ENCODE measurements at places on chromosomes 12 and 14.

GRCh38 chr12:93943780-93944179, 204.6 kb upstream of the PLXNC1 start:
- DNase-seq, result no peak

GRCh38 chr12:127304751-127305725, 961.9 kb upstream of the TMEM132C start:
- DNase-seq, result no peak

DNA sequence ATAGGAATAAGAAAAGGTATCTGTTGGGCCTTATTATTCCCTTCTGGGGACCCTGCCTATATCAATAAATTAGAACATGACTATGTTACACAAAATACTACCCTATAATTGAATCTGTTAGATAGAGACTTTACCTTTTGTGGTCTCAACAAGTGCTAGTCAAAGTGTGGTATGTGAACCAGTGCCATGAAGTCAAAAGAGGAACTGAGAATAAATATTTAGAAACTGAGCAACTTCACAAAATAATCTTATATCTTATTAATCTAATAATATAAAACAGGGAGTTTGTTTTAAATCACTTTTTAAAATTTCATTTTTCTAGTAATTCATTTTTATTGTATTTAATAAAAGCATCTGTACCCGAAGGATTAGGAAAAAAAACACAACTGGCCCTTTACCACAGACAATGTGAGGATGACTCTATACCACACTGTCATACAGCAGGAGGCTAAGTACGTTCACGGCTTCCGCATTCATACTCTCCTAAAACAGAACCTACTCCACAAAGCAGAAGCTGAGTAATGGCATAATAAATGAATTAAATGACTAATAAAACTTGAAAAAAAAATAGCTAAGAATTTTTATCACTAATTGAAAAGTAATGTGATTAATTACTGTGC, 42.1 kb downstream of the SEC23A start:
- no peak for DNase-seq

DNA sequence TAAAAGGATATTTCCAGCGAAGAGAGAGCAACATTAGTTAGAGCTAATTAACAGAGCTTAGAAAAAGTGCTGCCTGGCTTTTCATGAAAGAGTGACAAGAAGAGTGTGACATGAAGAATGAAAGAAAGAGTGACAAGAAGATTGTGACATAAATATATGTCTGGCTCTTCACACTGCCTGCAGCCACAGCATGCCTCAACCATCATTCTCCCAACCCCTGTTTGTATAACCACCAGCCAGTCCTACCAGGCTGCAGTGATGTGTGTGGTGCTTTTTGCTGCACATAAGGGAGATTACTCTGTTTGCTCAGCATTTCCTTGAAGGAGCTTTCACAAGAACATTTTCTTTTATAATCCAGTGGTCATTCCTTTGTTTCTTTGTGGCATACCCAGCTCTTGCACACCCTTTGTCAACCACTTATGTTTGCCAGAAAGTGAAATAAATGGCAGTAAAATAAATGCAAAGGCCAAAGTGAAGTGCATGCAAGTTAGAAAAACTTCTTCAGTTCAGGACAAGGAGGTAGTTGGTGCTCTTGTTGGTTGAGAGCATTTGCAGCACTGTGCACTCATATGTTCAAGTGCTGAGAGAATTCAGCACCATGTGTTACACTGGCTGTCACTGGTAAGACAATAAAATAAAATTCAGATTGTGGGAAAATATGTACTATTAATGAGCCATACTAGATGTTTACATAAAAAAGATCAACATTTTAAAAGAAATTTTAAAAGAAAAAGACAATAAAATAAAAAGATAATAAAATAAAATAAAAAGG, 50.6 kb downstream of the KIF21A start:
- DNase-seq, result no peak

DNA sequence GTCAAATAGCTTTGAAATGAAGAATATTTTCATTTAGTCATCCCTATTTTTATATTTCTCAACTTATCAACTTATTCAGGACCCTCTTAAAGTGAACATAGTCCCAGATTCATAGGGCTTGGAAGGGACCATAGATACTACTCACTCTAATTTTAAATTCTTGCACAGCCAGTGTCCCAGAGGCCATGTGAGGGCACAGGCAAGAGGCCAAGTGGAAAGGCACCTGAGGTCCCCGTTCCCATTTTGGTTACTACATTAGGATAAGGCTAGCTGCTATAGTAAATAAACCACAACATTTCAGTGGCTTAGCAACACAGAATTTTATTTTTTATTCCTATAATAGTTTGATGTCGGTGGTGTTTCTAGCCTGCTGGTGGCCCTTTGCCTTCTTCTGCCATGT, 227.8 kb downstream of the SPTSSA start:
- DNase-seq, result no peak

DNA sequence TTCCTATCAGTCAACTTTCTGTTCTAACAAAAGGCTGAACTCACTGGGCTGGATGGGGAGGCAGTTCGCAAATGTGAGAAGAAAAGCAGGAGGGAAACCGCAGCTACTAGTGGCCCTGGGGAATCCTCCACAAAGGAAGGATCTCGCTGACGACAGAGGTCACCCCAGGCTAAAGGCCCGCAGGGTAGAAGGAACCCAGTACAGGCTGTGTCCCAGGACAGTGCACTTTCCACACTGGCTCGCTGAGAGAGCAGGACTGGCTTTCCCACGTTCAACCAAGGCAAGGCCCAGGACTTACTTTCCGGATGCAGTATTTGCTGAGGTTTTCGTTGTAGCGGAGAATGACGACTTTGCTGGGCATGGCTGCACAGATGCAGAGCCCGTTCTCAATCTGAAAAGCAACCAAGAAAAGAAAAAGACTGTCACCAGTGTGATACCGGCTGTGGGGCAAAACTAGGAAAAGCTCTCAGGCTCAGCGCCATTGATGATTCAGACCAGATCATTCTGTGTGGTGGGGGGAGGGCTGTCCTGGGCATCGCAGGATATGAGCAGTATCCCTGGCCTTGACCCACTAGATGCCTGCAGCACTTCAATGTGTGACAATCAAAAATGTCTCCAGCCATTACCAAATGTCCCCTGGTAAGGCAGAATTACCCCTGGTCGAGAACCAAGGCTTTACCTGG, 36.3 kb downstream of the PRKAB1 start:
- DNase-seq, result no peak

GRCh38 chr12:24081606-24082005, 132.1 kb upstream of the SOX5 start:
- no peak for DNase-seq

DNA sequence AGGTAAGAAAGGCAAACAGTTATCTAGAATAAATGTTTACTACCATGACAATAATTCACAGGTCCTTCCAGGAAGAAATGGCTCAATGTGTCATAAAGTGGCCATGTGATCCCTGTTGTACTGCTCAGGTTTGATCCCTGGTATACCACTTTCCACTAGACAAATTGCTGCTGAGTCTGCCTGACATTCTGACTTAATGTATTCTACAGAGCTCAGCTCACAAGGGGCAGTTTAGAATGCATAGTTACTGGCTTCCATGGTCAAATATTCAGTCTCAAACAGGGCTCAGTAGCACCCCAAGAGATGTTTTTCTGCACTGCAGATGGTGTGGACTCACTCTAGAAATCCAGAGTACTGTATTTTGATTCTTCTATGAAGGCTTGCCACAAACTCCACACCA, 21.8 kb downstream of the TSHR start:
- no peak for DNase-seq

DNA sequence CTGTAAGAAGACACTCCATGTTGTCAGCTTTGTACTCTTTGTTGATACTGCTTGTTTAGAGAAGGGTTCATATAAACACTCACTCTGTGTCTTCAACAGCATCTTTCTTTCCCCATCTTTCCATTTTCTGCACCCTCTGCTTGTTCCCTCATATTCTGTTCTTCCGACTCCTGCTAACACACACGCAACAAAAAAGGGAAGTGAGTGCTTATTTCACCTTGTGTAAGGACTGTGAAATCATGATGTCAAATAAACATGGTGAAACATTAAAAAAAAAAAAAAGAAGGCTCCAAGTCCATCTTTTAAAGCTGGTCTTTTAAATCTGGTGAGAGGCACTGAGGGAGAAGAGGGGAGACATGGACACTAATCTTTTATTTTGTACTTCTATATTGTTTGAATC, 145.4 kb downstream of the RPAP3 start:
- DNase-seq, result no peak

DNA sequence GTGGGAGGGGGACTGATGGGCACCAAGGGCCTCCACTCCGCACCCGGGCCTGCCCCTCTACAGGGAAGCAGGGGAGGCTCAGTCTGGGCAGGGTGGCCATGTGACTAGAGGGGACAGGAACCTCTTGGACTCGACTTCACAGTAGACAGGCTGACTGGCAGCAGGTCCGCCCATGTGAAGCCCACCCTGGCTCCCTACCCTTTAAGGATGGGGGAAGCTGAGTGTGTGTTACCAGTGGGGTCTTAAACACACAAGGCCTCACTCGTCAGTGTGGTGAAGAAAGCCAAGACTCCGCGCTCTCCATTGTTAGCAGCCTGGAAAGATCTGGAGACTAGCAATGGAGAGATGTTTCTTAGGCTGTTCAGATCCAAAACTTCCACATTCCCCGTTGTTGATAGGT, 52.4 kb downstream of the ANAPC7 start:
- no peak for DNase-seq
